ENCODE measurements at places on chromosomes 6 and 20.

DNA sequence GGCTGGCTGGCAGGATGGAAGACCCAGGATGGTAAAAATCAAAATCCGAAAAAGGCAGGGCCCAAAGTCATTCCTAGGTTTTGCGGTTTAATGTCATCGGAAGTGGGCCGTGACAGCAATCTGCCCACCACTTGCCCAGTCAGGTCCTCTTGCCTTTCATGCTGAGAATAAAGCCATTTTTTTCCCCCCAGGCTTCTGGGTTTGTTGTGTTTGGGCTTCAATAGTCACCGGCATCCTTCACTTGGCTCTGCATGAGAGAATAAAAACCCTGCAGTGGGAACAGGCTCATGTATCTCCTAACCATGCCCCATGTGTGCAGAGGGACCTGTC, 56.1 kb downstream of the MEP1A start:
- no peak for DNase-seq

DNA sequence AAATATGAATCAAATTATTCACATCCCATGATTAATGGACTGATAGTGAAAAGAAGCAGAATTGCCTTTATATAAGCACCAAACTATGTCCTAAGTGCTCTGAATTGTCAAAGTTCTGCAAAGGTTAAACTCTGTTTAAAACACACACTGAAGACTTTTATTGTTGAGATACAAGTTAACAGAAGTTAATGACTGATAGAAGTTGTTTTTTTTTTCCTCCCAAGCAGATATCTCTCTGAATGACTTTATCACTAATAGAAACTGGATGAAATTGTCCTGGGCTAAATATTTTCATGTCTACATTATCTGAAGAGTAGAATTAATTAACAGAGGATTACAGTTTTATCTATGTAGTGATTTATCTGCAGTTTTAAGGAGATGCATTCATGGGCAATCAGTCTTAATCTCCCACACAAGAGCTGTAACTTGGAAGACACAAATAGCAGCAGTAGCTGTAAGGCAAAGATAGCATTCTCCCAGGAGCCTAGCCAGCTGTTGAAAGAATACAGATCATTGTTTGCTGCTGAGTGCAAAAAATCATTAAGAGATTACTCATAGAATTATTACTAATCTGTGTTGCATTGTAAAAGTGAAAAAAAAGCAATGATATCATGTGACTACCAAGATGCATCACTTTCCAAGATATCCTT, 49.9 kb downstream of the BMP5 start:
- DNase-seq: no peak

GRCh38 chr6:6811128-6812009, 222.8 kb downstream of the LY86 start:
- peak; percentile 54 for DNase-seq

DNA sequence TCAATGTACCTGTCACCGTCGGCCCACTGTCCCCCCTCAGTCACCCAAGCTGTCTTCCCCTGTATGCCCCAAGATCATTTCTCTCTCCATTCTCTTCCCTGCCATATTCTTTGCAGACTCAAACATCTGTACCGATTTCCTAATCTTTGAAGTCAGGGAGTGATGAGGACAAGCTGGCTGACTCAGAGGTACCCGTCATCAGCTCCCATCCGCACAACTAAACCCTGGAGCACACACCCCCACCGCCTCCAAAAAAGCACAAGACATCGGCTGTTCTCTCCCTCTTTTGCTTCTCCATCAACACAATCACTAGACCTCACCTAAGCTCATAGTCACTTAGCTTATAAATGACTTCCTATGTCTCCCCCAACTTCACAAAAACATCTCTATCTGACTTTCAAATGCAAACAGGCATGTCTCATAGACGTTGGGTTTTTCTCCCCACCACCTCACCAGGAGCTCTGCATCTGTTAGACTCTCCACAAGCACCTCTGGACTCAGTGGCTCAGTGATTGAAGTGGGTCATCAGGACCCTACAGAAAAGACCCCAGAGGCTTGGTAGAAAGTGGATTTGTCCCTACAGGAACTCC, 11.5 kb upstream of the NFATC2 start:
- no peak for DNase-seq

- DNase-seq: peak; percentile 31
Measured at GRCh38 chr6:83615025-83615999, 93.6 kb downstream of the SNAP91 start.

DNA sequence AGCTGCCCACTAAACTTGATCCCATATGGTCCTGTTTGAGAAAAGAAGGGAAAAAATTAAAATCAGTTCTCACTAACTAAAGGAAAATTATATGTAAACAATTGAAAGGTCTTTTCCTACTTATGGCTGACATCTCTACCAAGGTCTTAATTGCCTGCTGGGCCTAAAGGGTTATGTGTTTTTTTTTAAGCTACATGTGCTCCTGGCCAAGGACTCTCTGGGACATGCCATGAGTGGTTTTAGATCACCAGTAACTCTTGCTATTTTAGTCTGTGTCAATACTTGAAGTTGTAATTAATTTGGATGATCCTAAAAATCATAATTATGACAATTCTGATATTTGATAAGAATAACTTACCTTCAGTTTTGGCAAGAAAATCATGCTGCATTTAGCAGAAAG, 35.9 kb upstream of the EYA4 start:
- no peak for DNase-seq

GRCh38 chr20:9139106-9139833, 70.4 kb downstream of the PLCB4 start:
- no peak for DNase-seq

- no peak for DNase-seq
Measured at GRCh38 chr6:73858376-73858775, 162.4 kb downstream of the CD109 start.

GRCh38 chr20:381581-382290, 1.2 kb downstream of the TRIB3 start:
- DNase-seq: peak; percentile 78

DNA sequence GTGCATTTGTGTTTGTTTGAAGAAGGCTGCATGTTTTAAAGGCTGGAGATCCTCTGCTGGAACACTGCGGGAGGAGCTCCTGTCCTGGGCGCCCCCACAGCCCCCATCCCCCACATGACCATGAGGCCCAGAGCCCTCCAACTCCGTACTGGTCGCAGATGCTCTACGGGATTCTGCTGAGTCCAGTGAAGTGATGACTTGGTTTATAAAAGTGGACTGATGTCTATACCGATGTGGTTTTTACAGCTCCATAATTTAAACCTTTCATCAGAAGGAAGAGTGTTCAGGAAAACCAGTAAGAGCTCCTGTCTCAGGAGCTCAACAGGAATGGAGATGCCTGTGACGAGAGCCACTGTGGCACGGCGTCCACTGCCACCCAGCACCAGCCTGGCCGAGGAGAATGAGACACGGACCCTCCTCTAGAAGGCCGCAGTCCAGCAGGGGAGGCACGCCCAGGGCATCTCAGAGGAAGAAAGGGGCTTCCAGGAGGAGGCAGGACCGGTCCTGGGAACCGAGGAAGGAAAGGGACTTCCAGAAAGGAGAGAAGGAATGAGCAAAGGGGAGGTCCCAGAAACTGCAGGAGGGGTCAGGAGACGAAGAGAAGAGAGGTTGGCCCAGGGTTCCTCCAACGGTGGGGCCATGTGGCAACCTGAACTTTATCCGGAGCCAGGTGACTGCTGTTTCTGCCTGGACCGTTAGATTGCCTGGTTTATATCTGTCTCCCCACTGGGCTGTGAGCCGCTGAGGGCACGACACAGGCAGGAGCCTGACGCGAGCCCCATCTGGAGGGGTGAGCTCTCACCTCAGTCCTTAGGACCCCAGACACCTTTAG, 26.9 kb downstream of the BFSP1 start:
- no peak for DNase-seq

- no peak for DNase-seq
Measured at GRCh38 chr20:515696-516095, 27.9 kb downstream of the CSNK2A1 start.

DNA sequence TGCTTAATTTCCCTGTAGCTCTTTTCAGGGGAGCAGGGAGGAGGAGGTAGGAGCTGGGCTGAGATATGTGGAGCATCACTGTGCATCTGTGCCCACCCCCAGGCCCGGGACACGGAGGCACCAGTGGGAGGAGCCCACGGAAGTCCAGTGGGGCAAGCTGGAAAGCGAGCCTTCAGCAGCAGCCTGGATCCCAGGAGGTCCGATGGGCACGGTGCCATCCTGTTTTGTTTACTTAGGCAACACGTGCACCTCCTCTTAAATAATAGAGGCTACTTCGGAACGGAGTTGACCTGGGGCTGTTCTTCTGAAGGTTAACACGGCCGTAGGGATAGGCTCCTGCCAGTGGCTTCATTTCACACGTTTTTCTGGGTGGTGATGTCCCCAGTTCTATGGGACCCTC, 51.6 kb downstream of the CDH4 start:
- no peak for DNase-seq

DNA sequence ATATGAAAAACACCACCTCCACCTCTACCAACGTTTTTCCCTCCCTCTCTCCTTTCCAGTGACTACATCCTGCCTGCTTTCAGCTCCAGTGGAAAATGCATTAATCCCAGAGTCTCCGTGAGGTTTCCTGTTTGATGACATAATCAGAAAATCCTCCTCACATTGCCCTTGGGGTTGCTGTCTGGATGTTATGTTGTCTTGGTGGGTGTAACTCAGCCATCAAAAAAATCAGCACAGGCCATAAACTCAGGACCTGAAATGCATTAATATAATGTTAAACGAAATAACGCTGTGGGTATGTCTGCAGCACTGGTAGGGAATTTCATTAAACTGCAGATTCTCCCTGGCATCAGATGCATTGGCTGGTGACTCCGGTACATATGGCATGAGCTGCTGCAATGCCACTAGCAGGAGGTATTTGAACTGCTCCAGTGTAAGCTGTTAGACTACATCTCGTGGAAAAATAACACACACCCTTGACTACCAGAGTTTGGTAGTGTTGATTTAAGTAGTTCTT, 297.8 kb downstream of the PRL start:
- DNase-seq: peak; percentile 18

DNA sequence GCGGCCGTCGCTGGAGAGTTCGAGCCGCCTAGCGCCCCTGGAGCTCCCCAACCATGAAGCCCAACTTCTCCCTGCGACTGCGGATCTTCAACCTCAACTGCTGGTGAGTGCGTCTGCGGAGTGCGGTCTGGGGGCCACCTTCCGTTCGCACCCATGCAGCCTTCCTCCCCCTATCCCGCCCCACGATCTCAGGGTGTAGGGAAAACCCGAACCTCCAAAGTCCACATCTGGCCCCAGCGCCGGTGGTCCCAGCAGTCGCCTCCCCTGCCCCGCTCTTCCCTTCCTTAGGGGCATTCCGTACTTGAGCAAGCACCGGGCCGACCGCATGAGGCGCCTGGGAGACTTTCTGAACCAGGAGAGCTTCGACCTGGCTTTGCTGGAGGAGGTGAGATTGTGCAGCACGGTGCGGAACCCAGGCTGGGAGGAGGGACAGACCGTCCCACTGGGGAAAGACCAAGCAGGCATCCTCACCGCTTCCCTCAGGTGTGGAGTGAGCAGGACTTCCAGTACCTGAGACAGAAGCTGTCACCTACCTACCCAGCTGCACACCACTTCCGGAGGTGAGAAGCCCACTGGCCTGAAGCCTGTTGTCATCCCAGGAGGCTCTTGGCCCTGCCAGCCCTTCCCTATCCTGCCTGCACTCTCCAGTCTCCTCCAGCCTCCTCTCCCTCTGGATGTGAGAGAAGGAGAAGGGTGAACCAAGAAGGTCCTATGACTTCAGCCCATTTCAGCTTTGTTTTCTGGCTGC, 719 bp downstream of the SMPD2 start:
- peak; percentile 48 for DNase-seq

DNA sequence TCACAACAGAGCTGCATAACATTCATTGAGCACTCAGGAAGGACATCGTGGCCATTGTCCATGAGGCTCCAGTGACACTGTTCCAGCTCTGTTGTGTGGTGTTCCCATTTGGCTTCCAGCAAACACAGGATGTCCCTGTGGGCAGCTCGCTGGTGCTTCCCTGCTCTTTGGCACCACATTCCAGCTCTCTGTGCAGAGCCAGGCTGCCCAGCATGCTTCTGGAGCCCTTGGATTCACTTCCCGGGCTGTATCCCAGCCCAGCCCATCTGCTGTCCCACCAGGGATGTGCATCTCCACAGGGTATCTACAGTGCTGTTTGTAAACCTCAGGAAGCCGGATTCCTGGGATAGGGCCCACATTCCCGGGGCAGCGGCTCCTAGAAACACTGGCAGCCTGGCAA, 57.2 kb downstream of the CTCFL start:
- no peak for DNase-seq

GRCh38 chr20:21398109-21399004, 1.0 kb upstream of the NKX2-4 start:
- no peak for DNase-seq

DNA sequence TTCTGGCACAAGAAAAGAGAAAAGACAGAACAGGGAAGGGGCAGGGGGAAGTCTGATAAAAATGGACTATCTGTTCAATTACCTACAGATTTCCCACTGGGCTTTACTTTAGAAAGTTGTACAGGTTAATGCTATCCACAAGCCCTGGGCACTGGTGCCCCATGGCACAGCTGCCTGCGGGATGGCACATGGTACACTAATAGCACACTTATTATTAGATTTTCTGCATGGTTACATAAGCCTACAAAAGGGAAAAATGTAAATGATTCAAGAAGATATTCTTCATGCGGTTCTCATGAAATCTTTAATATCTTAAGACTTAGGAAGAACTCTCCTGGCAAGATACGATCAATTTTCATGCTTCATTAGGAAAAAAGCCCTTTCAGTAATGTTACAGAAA, 137.5 kb downstream of the GMPR start:
- DNase-seq: no peak

DNA sequence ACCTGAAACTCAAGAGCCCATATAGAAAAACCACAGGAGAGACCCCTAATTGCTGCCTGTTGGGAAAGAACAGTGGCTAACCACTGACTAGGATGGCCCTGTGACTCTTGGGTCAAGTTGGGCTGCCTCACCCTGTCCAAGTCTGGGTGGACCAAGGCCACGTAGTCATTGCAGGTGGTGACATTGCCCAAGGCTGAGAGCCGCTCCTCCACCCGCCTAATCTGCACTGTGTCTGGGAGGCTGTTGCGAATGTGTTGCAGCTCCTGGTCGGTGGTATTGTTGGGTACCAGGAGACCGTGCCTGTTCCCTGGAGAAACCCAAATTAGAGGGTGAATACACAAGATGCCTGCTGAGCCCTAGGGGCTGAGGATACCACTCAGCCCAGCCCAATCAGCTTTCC, 2.6 kb upstream of the MMP24OS start:
- DNase-seq: no peak

DNA sequence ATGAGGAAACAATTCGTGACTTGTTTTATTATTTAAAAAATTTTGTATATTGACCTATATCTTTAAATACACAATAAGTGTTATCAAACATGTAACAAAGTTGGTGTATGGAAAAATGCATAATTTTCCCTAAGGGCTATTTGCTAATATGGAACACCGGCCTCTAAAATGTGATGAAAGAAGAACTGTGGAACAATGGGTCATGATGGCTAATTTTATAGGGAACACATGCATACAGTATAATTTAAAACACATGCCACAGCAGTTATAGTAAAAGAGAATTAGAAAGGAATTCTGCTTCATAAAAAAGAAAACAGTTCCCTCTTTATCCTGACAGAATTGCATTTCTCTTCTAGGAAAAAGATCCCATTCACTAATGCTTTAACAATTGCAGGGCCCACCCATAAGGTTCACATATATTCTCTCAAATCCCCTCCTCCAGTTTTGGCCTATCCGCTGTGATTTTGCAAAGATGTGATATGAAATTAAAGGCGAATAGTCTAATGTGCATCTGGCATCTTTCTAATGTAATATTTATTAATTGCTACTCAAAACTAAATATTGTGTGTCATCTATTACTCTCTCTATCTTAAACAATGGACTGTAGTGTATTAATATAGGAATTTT, 628.1 kb upstream of the CITED2 start:
- no peak for DNase-seq

All from NCI-H345 (cell line).